ENCODE measurements at places on chromosomes 12 and 14.

DNA sequence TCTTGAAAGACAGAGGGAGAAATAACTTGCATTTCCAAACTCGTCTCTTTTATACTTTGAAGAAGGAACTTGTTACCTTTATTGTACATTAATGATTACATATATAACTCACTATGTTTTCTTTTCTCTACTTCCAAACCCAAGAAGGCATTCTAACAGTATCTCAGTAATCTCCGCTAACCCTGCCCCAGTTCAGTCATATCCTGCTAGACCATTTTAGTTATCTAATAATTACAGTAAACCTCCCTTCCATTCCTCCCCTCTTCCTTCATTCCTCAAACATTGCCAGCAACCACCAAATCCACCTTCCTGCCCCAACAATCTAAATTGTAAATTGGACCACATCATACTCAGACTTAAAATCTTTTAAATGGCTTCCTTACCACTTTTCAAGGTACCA, 30.6 kb downstream of the STK38L start:
- DNase-seq, result no peak
- H3K4me3 ChIP-seq, result no peak overlapping the region
- no peaks in the 10 kb centered on the region for H3K36me3 ChIP-seq
- peak overlapping the region; percentile 87 for H3K27ac ChIP-seq

GRCh38 chr12:51534216-51535074, 56.6 kb upstream of the SCN8A start:
- DNase-seq, result no peak
- H3K4me3 ChIP-seq, result no peak overlapping the region
- H3K27ac ChIP-seq, result no peak overlapping the region
- no peaks in the 10 kb centered on the region for H3K4me1 ChIP-seq

DNA sequence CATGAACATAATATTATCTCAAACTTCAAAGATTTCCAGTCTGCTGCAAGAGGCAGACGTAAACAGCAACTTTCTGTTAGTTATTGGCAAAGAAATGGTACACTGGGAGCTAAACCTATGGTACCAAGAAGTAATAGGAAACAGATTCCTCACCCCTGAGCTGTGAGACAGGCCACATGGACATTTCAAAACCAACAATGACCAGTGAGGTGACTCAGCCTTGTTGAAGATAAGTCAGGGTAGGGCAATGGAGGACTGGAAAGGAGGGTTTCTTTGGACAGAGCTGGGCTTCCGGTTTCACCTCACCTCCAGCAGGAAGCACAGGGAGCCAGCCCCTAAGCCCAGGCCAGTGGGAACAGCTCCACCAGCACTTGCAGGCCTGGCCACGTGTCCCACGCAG, 1320.5 kb downstream of the AACS start:
- no peak overlapping the region for H3K4me3 ChIP-seq
- no peak for DNase-seq
- no peaks in the 10 kb centered on the region for H3K36me3 ChIP-seq

DNA sequence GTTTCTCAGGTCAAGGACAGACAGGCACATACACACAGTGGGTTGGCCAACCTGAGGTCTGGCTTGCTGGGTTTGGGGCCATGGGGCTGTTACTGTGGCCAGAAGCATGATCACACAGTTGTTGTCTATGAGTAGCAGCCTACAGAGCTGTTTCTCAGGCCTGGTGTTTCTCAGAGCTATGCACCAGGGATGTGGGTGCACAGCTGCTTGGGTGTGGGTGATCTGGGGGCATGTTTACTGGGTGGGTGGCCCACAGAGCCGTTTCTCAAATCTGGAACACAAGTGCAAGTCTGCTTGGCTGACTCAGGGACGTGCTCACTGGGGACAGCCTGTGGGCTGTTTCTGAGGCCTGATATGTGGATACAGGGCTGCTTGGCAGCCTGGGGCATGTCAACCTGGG, 23.1 kb upstream of the PALS1 start:
- DNase-seq, result no peak
- no peak overlapping the region for H3K4me3 ChIP-seq
- no peak overlapping the region for H3K27ac ChIP-seq
- H3K4me1 ChIP-seq, result no peaks in the 10 kb centered on the region

DNA sequence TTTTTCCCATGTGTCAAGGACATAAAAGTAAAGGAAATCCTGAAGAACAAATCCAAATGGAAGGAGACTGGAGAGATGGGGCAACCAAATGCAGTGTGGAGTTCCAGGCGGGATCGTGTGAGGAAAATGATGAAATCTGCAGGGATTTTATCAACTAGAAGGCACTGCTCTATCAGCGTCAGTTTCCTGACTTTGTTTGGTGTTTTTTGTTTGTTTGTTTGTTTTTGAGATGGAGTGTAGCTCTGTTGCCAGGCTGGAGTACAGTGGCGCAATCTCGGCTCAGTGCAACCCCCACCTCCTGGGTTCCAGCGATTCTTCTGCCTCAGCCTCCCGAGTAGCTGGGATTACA, 43.3 kb upstream of the GPR132 start:
- no peaks in the 10 kb centered on the region for H3K27me3 ChIP-seq
- DNase-seq, result no peak
- H3K4me1 ChIP-seq, result no peaks in the 10 kb centered on the region
- no peaks in the 10 kb centered on the region for H3K36me3 ChIP-seq
- H3K4me3 ChIP-seq, result no peak overlapping the region
- H3K27ac ChIP-seq, result no peak overlapping the region

- H3K4me1 ChIP-seq, result no peaks in the 10 kb centered on the region
- H3K4me3 ChIP-seq, result no peak overlapping the region
- no peaks in the 10 kb centered on the region for H3K36me3 ChIP-seq
- DNase-seq, result no peak
- H3K27ac ChIP-seq, result no peak overlapping the region
Measured at GRCh38 chr12:111785651-111786050, 18.9 kb downstream of the ALDH2 start.

DNA sequence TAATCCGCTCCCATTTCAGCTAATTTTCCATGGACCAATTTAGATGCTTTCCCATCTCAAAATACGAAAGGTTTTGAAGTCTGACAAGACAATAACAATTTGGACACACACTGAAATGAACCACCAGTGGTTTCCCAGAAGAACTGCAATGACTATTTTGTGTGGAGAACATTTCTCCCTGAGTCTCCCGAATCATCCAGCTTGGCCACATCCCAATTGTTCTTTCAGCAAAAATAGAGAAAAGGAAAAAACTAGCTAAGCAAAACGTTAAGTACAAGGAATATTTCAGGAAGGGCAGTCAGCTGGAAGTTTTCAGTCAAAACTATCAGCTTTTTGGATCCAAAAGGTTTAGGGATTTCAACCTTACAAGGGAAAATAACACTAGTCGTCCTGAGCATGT, 390.6 kb downstream of the KCNH5 start:
- H3K4me1 ChIP-seq, result no peaks in the 10 kb centered on the region
- H3K36me3 ChIP-seq, result no peaks in the 10 kb centered on the region
- DNase-seq, result no peak
- H3K27ac ChIP-seq, result no peak overlapping the region
- H3K27me3 ChIP-seq, result no peaks in the 10 kb centered on the region
- H3K4me3 ChIP-seq, result no peak overlapping the region

DNA sequence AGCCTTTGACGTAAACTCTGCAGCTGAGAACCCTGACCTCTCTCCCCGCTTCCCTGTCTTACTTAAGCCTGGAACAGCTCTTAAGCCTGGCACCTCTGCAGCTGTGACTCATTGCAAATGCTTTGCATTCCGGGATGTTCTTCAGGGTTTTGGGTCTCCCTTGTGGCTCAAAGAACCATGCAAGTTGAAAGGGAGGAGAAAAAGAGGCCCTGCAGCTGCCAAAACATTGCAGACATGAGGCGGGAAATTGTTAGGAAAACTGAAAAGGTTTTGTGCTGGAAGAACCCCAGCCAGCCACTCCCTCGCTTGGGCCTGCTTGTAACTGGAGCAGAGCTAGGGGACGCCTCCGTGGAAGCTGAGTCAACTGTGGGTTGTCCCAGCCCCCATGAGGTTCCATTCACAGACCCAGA, 60.2 kb upstream of the FERMT2 start:
- no peaks in the 10 kb centered on the region for H3K27me3 ChIP-seq
- no peaks in the 10 kb centered on the region for H3K4me1 ChIP-seq
- H3K4me3 ChIP-seq, result no peak overlapping the region
- DNase-seq, result peak; percentile 85
- H3K27ac ChIP-seq, result peak overlapping the region; percentile 69

DNA sequence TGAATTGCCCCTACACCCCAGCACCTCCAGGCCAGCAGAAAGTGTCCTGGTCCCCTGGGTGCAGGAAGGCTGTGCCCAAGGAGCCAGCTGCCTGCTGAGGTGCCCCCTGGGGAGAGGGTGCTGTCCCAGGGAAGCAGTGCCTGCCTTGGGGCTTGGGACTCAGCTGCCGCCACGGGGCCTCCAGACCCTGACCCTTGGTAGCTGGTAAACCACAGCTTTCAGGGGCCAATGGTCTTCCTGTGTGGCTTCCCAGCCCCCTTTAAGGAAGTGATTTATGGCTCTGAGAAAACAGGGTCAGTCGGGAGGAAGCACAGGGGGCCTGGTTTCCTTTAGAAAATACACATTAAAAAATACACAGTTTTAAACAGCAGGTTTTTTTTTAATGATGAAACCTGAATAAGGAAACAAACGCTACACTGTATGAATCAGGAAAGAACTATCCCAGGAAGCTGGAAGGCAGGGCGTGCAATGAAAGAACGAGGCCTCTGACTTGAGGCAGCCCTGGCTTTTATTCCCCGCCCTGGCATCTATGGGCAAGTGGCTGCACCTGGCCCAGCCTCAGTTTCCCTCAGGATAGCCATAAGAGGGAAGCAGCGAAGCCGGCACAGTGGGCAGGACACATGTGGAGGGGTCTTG, 40.6 kb upstream of the EML1 start:
- peaks cover 14% of the 10 kb centered on the region for H3K4me1 ChIP-seq
- H3K36me3 ChIP-seq, result no peaks in the 10 kb centered on the region
- no peaks in the 10 kb centered on the region for H3K27me3 ChIP-seq

DNA sequence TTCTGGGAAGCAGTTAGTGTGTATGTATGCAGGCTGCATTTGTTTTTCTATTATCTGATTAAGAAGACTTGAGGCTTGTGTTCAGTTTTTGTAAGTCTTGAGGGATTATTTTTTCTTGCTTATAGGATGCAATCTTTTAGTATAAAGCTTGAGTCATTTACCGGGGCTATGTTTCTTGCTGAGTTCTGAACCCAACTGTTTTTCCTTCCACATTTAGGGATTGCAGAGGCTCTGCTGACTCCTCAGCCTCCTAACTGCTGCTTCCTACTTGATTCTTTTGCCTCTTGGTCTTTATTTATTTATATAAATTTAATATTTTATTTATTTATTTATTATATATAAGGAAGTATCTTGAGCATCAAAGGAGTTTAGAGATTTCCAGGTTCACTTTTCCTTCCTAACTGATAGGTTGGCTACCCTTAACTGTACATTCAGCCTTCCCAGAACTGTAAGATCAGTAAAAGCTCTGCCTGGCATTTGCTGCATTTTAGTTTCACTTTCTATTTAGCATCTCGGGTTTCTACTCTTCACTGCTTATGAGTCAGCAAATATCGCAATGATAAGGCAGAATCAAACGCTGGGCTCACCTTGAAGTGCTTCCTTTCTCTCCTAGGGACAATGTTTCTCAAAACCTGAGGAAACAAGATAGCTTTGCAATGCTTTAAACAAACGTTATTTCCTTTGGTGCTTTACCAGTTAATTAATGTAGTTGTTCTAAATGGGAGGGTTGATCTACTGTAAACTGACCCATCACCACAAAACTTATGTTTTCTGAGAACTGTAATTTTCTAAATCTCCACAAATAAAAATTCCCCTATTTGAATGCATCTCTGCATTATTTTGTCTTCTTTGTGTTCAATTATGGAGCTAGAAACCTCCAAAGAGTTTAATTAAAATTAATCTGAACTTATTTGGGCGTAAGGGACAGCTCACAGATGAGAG, 1183.7 kb upstream of the TMEM132C start:
- H3K27ac ChIP-seq, result no peak overlapping the region
- H3K4me3 ChIP-seq, result peak overlapping the region; percentile 46
- DNase-seq, result peak; percentile 14
- H3K4me1 ChIP-seq, result no peaks in the 10 kb centered on the region
- no peaks in the 10 kb centered on the region for H3K27me3 ChIP-seq

- no peaks in the 10 kb centered on the region for H3K4me1 ChIP-seq
- H3K36me3 ChIP-seq, result no peaks in the 10 kb centered on the region
- H3K4me3 ChIP-seq, result no peak overlapping the region
- H3K27me3 ChIP-seq, result no peaks in the 10 kb centered on the region
- no peak overlapping the region for H3K27ac ChIP-seq
Measured at GRCh38 chr14:104286086-104286485, 147.7 kb downstream of the KIF26A start.

GRCh38 chr12:4015225-4016091, 142.3 kb upstream of the PARP11 start:
- H3K36me3 ChIP-seq, result no peaks in the 10 kb centered on the region
- H3K4me3 ChIP-seq, result no peak overlapping the region

DNA sequence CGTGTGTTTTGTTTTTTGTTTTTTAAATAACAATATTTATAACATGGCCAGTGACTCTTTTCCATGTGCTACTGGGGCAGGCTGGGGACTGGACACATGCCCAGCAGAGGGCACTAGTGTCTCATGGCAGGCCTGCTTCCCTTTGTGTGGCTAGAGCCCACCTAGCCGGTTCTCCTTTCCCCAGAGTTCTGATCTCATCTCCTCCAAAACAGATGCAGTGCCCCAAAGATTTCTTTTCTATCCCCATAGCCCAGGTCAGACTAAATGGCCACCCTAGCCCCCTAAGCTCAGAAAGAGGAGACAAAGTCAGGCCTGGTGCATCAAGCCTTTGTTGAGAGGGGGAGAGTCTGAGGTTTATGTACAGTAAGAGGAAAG, 21.2 kb downstream of the PRPF40B start:
- no peaks in the 10 kb centered on the region for H3K36me3 ChIP-seq
- H3K4me1 ChIP-seq, result no peaks in the 10 kb centered on the region
- no peak overlapping the region for H3K4me3 ChIP-seq
- peak overlapping the region; percentile 38 for H3K27ac ChIP-seq
- H3K27me3 ChIP-seq, result no peaks in the 10 kb centered on the region
- DNase-seq, result peak; percentile 84

DNA sequence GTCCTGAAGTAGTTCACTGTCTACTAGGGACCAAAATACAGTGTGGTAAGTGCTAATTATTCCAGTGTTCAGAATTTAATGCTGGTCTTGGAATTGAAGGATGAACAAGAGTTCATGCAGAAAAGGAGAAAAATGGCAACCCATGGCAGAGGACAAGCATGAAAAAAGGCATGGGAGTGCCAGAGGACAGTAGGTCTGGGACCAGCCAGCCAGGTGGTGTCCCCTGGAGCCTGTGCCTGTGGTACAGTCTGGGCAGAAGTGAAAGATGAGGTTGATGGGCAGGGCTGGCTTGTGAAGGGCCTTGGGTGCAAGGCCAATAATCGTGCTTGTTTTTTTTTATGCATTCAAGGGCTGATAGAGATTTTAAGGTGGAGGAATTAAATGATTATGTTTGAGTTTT, 21.0 kb downstream of the C12orf75 start:
- no peak for DNase-seq
- H3K4me3 ChIP-seq, result no peak overlapping the region
- H3K4me1 ChIP-seq, result no peaks in the 10 kb centered on the region
- H3K36me3 ChIP-seq, result no peaks in the 10 kb centered on the region
- no peaks in the 10 kb centered on the region for H3K27me3 ChIP-seq

GRCh38 chr12:754851-755562, 2.6 kb downstream of the WNK1 start:
- peak overlapping the region; percentile 78 for H3K4me3 ChIP-seq
- no peaks in the 10 kb centered on the region for H3K36me3 ChIP-seq
- no peaks in the 10 kb centered on the region for H3K27me3 ChIP-seq
- peak overlapping the region; percentile 99 for H3K27ac ChIP-seq
